Erythroblast (primary cell): ENCODE measurements at places on chromosomes 16 and 17.

DNA sequence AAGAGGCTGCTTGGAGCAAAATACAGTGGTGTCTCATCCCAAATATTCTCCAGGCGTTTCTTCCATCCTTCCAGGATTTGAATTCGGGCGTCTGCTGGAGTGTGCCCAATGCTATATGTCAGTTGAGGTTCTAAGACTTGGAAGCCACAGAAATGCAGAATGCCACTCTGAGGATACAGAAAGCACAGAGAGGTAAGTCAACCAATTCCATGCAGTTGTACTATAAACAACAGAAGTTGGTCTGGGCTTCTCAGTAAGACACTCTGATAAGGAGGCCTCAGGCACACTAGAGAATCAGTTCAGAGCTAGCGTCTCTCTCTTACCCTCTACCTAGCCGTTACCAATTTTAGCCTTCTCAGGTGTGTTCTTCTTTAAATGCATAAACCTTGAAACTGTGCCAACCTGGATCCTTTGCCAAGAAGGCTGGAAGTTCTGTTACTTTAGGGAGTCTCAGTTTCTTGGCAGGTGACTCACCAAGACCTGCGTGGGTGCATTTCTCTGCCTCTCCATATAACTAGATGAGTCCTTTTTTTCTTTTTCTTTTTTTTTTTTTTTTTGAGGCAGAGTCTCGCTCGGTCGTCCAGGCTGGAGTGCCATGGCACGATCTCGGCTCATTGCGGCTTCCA is 15.1 kb downstream of the NQO1 start:
- no peak for DNase-seq

DNA sequence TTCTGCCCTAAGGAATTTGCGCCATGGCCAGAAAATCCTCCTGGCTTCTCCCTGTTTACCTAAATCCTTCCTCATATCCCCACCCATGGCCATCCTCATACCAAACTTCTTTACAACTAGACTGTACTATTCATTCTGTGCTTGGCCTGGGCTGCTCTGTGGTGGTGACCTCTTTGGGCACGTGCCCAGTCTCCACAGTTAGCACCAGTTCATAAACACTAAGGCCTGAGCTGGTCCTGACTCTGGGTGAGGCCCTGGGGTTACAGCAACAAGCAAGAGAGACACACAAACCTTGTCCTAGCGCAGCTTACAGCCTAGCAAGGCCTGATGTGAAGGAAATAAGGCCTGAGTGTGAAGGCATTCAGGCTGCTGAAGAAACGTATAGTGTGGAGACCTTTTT is 3.1 kb upstream of the ATXN7L3 start:
- DNase-seq = no peak

DNA sequence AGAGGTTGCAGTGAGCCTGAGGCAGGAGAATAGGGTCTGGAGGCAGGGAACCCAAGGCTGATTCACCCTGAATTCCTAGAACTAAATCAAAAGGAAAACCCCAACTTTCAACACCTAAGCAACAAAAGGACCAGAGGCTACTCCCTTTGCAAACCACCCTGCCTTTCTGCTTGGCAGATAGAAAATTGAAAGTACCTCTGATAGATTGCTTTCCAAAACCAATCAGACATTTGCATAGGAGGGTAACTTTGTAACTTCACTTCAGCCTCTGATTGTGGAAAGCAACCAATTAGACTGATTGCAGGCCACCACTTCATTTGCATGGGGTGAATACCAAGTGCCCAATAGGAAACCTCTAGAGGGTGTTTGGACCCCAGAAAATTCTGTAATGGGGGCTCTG is 10.9 kb upstream of the TMEM98 start:
- no peak for DNase-seq

- DNase-seq = no peak
Measured at GRCh38 chr17:14746822-14747602, 446.1 kb downstream of the HS3ST3B1 start.

GRCh38 chr16:89375021-89375420 is 115.3 kb downstream of the ANKRD11 start:
- no peak for DNase-seq

DNA sequence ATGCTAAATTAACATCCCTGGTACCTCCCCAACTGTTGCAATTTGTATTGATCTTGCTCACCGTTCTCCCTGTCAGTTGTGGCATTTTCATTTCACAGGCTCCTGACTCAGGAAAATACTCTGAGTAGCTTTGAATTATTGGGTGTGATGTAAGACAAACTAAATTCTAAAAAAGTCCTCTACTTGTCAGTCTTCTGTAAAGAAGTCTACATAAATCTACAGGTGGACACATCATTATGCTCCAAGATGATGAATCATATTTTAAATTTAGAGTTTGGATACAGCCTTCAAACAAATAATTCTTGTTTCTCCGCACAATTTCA is 47.2 kb downstream of the MARCHF10 start:
- no peak for DNase-seq

DNA sequence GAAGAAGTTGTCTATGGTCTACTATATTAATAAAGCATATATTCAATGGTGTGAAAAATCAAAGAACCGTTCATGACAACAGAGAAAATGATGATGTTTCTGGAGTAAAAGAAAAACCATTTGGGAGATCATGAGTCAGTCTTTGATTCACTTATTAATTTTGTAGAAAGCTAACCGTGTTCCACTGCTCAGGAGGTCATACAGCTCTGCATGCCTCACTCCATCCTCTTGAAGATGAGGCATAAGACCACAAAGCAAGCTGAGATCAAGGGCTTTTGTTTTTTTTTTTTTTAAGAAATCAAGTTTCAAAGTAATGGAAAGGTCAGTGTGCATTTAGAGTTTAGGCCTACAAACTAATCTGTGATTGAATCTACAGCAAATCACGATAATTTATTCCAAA is 206.4 kb downstream of the CEP112 start:
- no peak for DNase-seq

DNA sequence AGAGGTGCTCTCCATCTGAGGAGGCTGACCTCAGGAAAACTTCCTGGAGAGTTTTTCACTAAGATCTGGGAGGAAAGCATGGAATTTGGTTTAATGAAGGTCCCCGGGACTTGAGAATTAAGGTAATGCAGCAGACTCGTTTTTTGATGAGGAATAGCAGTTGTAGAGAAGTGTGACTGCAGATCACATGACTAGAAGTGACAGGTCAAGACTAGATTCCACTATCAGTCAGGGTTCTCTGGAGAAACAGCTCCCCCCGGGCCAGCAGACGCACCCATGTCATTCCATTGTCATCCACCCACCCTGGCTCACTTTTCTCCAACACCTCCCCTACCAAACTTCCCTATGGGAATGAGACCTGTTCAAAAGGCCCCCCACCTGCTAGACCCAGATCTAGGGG is 1.9 kb upstream of the DHRS13 start:
- peak; percentile 69 for DNase-seq

DNA sequence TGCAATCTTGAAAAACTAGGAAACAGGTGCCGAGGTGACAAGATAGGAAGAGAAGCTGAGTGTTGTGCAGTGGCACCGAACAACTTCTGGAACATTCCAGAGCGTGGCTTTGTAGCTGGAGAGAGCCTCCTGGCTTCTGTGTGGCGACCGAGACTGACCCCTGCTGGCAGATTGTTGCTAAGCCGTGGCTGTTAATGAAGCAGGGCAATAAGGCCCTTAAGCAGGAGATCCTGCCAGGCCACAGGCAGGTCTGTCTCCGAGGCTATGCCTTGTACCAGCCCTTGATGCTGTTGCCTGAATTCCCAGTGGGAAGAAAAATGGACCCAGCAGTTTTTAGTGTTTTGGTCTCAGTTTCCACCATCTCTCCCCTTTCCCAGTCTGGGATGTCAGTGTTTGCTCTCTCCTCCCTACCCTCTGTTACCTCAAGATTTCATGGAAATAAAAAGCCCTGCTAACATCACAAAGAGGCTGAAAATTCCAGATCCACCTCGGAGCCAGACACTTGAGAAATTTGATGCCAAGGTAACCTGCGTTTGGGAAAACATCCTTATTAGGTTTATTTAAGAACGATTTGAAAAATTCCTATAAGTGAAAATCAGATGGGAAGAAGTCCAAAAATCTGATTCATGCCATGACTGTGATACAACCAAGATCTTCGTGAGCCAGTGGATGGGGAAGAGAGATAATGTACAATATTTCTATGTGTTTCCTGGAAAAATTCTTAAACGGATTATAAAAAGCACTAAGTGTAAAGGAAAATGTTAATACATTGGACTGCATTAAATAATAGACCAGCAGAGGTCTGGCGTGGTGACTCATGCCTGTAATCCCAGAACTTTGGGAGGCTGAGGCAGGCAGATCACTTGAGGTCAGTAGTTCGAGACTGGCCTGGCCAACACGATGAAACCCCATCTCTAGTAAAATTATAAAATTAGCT is 265.1 kb downstream of the PRKCA start:
- DNase-seq = peak; percentile 81

GRCh38 chr17:68204736-68205135 is 43.1 kb upstream of the AMZ2 start:
- no peak for DNase-seq

DNA sequence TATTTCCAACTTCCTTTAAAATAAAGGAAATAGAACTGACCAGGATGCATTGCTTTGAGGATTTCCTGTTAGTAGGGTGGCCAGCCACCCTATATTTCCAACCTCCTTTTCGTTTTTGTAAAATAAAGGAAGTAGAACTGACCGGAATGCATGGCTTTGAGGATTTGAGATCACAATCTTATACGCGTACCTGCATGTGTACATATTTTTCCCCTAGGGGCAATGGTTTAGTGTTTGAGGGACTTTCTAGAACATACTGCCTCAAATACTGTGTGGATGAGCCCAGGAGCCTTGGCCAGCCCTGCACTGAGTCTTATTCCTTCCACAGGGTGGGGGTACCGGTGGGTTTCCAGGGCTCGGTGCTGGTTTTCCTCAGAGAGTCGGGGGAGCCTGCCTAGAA is 25.6 kb downstream of the MAPK8IP3 start:
- no peak for DNase-seq

- peak; percentile 10 for DNase-seq
Measured at GRCh38 chr17:73478768-73479424, 165.3 kb downstream of the SDK2 start.

DNA sequence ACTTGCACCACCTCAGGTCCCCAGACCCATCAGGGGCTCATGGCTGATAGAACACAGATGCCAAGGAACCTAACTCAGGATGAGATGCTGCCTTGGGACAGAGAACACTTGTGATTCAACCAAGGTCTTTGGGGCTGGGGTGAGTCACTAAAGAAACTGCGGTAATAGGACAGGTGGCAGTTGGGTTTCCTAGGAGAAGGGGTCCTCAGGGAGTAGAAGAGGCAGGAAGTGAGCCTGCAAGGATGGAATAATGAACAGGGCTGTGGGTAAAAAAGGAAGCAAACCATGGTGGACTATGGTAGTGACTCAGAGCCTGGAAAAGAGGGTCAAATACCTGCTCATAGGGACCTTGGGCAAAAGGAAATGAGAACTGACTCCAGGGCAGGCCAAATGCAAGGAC is 6.5 kb upstream of the PNPO start:
- DNase-seq = no peak

DNA sequence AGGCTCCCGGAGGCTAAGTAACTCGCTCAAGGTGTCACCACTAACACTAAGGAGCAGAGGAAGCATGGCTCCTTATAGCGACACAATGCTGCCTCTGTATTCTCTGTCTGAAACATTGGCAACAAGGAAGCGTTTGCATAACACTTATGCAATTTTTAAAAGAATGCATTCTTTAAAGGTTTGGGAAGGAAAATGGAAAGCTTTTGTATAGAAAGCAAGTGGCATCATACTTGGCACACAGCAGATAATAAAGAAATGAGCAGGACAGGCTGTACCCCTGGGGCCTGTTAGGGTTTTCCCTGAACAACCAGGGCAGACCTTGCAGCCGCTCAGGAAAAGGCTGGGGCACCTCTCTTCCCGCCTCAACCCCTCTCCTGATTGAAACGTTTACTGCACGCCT is 36.9 kb downstream of the PPL start:
- no peak for DNase-seq

DNA sequence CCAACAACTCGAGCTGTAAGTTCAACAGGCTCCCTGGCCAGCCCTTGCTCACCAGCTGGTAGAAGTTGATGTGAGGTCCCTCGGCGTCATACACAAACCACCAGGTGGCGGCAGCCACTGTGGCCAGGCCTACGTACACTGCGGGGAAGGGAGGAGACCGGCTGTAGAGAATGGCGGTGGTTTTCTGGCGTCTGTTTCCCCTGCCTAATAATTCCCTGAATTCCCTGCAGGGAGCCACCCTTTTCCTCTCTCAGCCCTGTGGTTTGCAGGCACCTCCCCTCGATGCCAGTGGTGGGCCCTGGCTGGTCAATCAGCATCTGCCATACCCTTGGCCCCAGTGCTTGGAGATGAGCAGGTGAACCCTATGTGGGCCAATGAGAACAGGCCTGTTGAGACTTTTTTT is 18.9 kb upstream of the P2RX1 start:
- peak; percentile 66 for DNase-seq

DNA sequence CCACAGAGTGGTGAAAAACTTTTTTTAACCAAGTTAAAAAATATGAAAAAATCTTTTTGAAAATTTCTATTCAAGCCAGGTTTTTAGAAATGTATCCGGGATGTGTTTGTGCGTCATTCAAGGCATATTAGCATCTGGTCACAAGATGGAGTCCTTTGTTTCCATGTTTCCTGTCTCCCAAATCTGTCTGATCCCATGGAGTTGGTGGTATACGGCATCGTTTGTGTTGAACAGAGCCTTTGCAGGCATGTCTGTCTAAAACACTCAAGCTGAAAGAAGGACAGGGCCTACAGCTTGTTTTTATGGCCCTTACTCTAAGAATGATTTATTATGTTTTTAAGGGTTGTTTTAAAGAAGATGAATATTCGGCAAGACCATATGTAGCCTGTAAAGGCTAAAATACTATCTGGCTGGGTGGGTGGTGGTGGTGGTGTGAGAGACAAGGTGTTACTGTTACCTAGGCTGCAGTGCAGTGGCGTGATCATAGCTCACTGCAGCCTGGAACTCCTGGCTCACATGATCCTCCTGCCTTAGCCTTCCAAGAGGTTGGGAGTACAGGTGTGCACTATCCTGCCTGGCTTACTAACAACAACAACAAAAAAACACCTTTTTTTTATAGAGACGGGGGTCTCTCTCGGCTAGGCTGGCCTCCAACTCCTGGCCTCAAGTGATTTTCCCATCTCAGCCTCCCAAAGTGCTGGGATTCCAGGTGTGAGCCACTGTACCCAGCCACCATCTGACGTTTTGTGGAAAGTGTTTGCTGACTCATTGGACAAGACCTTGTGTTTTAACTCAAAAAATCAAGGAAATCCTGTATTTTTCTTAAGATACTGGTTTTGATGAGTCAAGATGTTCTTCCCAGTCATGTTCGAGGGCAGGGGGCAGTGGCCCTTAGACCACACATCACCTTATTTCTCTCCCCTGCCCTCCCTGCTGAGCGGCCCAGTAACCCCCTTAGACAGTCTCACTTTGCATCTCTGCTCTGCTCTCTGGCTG is 52.2 kb downstream of the NDE1 start:
- no peak for DNase-seq
